ENCODE measurements at places on chromosomes 6 and 20. TPM values are rescaled to one million over a fixed set of nuclear protein-coding genes. Genes with fewer than 3 reads are reported as not detected.

CLDN20 gene
- not detected for total RNA-seq

TMEM200A gene
- 0.33 TPM for total RNA-seq

GJA1 gene
- total RNA-seq, result 195 TPM

RIPPLY2 gene
- total RNA-seq, result not detected

SLC22A16 gene
- total RNA-seq, result not detected

GCNT2 gene
- total RNA-seq, result 0.79 TPM

CST7 gene
- not detected for total RNA-seq

SULF2 gene
- 14.9 TPM for total RNA-seq

COL21A1 gene
- total RNA-seq, result not detected

WFDC12 gene
- total RNA-seq, result not detected

FAM217A gene
- total RNA-seq, result not detected

TFAP2D gene
- total RNA-seq, result not detected

ZCCHC3 gene
- total RNA-seq, result 22.4 TPM

MCCD1 gene
- total RNA-seq, result not detected

HLA-DQB1 gene
- not detected for total RNA-seq

CTAGE9 gene
- 0.11 TPM for total RNA-seq

SLPI gene
- not detected for total RNA-seq

RIN2 gene
- total RNA-seq, result 56.7 TPM

PDYN gene
- not detected for total RNA-seq

HCRTR2 gene
- total RNA-seq, result 0.39 TPM

OPRM1 gene
- total RNA-seq, result not detected
